ENCODE measurements at places on chromosomes 7 and 10.

DNA sequence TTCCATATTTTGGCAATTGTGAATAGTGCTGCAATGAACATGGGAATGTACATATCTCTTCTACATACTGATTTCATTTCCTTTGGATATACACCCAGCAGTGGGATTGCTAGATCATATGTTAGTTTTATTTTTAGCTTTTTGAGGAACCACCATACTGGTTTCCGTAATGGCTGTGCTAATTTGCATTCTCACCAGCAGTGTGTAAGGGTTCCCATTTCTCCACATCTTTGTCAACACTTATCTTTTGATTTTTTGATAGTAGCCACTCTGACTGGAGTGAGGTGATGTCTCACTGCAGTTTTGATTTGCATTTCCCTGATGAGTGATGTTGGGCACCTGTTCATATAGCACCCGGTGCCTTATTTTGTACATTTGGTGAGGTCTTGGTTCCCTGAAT is 519.6 kb downstream of the REEP3 start:
- DNase-seq, result no peak

GRCh38 chr10:63268149-63268797 is 135.1 kb downstream of the NRBF2 start:
- no peak for DNase-seq

DNA sequence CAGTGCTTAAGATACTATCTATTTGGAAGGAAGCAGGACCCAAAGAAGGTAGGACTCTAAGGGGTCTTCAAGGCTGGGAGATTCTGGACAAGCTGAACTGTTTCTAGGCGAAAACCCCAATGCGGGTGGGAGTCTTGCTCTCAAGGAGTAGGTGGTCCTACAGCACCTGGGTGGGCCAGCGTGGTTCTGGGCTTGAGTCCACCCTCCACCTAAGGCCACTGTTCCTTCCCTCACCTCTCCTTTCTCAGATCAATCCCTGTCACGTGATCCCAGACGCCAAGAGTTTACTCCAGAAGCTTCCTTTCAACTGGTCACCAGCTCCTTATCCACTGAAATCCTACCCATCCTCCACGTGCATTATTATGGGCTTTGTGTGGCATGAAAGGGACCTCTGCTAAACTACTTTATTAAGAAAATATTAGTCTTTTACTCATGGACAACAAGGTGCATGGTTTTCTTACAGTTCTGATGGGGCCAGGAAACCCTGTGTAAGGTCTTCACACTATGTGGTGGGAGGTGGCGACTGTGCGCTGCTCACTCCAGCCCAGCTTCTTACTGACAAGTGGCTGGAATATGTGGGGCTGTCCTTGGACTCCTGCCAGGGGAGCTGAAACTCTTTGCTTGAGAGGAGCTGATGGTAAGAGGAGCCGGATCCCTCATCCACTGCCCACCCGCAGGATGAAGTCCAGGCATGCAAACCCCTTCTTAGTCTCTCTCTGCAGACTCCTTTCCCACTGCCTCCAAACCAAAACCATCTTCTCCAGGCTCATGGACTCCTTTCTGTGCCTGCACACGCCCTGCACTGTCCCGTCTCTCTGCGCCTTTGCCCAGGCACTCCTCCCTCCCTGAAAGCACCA is 1.6 kb downstream of the ZNF746 start:
- no peak for DNase-seq

GRCh38 chr10:67211680-67212079 is 285.8 kb downstream of the LRRTM3 start:
- DNase-seq, result no peak

- no peak for DNase-seq
These were observed 21.6 kb upstream of the FAM180A start for GRCh38 chr7:135770139-135770710.

GRCh38 chr7:134916171-134916883 is 70.0 kb upstream of the AGBL3 start:
- DNase-seq, result no peak

- DNase-seq, result no peak
These were observed 226.4 kb upstream of the KLF14 start for GRCh38 chr7:130960208-130960988.

GRCh38 chr10:115772606-115773005 is 500.4 kb downstream of the GFRA1 start:
- no peak for DNase-seq

GRCh38 chr10:86400705-86401587 is 34.4 kb upstream of the GRID1 start:
- DNase-seq, result peak; percentile 51

- peak; percentile 25 for DNase-seq
These were observed 5.7 kb upstream of the ZYX start for GRCh38 chr7:143375298-143376034.

DNA sequence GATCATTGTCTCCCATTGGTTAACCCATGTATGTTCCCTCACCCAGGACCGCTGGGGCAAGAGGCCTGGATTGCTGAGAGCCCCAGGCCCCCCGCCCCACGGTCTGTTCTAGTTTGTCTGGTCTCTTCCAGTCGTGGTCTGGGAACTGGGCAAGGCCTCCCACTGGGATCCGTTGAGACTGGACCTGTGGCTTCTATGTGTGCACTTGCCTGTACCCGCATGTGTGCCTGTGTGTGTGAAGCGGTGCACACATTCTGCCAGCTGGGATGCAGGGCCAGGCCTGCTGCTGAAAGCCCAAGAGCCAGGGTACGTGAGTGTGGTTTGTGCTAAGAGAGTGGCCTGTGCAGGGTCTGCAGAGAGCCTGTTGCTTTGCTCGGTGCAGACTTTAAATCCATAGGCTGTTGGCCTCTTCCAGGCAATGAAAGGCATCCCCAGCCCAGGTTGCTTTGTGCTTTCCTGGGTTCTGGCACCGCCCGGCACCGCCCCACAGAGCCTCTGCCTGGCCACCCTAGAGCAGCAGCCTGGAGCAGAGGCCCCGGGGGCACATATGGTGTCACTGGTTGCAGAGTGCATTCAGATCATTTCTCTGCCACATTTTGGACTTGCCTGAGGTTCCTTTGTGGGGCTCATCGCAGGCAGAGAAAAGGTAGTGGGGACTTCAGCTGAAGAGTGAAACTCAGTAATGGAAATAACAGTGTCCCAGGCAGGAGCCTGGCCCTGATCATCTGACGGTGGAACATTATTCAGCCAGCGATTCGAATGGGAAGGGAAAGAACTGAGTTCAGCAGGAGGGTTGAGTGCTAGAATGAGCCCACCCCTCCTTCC is 215.5 kb downstream of the GLRX3 start:
- DNase-seq, result no peak

GRCh38 chr7:39644170-39644569 is 20.8 kb downstream of the RALA start:
- DNase-seq, result no peak

DNA sequence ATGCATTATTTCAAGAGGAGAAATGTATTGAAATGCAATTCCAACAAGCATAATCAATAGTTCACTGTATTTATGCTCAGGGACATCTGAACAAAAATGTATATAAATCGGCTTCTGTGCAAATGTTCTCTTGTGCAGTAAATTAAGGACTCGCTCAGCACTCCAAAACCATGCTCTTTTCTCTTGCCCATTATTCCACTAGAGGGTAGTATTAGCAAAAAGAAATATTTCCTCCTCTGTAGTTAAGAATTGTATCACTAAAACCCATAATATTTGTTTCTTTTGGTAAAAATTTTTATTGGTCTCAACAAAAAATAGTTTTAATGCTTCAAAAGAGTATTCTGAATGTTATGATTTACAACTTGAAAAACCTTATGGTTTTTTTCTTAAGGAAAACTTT is 803.1 kb downstream of the PCDH15 start:
- no peak for DNase-seq

- DNase-seq, result no peak
These were observed 12.9 kb downstream of the MMRN2 start for GRCh38 chr10:86944471-86944870.

GRCh38 chr7:85750454-85750949 is 563.6 kb upstream of the SEMA3D start:
- no peak for DNase-seq

DNA sequence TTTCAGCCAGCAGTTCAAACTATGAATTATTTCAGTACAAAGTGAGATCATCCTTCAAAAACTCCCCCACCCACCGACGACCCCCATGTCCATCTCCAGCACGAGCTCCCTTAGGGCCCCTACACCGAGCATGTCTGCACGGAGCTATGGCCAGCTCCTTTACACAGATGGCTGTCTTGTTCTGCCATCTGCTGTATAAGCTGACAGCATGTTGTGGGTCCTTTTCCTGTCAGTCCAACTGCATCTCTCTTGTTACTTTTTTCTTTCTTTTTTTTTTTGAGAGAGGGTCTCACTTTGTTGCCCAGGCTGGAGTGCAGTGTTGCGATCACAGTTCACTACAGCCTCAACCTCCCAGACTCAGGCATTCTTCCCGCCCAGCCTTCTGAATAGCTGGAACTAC is 21.6 kb downstream of the NPC1L1 start:
- DNase-seq, result no peak

GRCh38 chr7:24501443-24502134 is 71.7 kb upstream of the PALS2 start:
- DNase-seq, result no peak

GRCh38 chr10:60197206-60197605 is 192.5 kb downstream of the ANK3 start:
- no peak for DNase-seq

GRCh38 chr10:11036424-11037011 is 18.8 kb downstream of the CELF2 start:
- DNase-seq, result no peak

DNA sequence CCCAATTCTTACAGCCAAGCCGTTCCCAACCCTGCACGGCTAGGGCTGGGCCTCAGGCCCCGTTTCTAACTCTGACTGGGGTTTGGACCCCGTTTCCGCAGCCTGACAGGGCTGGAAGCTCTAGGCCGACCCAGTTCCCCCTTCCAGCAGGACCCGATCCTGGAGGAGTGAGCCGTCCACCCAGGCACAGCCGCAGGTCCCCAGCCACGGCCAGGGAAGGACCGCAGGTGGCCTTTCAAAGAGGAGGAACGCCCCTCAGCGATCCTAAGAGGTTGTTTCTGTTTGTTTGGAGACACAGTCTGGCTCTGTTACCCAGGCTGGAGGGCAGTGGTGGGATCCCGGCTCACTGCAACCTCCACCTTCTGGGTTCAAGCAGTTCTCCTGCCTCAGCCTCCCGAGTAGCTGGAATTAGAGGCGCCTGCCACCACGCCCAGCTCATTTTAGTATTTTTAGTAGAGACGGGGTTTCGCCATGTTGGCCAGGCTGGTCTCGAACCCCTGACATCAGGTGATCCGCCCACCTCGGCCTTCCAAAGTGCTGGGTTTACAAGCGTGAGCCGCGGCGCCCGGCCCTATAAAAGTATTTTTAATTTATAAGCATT is 778 bp upstream of the GET4 start:
- DNase-seq, result no peak

DNA sequence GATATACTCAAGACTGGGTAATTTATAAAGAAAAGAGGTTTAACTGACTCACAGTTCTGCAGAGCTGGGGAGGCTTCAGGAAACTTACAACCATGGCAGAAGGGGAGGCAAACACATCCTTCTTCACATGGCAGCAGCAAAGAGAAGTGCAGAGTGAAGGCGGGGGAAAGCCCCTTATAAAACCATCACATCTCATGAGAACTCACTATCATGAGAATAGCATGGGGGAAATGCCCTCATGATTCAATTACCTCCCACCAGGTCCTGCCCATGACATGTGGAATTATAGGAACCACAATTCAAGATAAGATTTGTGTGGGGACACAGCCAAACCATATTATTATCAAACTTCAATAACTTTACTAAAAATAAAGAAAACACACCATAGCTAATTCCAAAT is 30.4 kb upstream of the JAZF1 start:
- no peak for DNase-seq

GRCh38 chr7:39353615-39354376 is 212.4 kb upstream of the YAE1 start:
- no peak for DNase-seq

GRCh38 chr7:995571-995970 is 12.6 kb downstream of the CYP2W1 start:
- no peak for DNase-seq

DNA sequence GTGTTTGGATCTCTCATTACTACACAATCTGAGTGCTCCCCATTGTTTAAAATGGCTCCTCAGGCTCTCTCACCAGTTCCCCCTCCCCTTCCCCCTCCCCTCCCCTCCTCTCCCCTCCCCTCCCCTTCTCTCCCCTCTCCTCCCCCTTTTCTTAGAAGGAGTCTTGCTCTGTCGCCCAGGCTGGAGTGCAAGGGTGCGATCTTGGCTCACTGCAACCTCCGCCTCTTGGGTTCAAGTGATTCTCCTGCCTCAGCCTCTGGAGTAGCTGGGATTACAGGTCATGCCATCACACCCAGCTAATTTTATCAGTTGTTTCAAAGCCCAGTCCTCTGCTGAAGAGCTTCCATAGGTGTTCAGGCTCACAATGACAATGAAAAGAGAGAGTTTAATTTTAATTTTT is 3.6 kb upstream of the CCAR1 start:
- no peak for DNase-seq

- DNase-seq, result peak; percentile 10
These were observed 48.2 kb downstream of the COL26A1 start for GRCh38 chr7:101410743-101411507.

DNA sequence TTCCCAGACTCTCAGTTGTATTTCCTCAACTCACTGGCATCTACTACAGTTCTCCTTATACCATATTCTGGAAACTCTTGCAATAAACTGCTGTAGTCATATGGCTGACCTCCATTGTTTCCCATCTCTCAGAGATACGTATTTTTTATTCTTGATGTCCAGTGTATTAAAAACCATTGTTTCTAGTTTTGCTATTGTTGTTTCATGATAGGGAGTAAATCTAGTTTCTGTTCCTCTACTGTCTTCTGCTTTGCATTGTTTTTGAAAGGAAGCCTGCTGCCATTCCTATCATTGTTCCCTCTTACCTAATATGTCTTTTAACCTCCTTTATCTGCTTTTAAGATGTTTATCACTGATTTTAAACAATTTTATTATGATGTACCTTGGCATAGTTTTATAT is 255.0 kb downstream of the ADK start:
- DNase-seq, result no peak

DNA sequence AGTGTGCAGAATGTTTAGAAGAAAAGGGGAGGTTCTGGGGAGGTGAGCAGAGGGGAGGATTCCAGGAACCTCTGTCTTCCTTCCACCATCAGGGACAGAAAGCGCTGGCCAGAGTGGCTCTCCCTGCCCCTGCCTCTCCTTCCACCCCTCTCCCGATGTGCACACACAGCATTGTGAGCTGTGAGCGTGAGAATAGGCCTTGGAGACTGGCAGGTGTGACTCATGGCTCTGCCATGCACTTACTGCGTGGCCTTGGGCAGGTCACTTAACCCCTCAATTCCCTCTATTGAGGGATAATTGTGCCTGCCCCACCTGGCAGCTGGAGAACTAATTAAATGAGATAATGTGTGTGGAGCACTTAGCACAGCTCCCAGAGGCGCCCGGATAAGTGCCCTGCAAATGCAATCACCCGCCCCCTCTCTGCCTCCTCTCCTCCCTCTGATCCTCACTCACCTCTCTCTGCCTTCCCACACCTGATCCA is 115.4 kb downstream of the ZMIZ1 start:
- DNase-seq, result no peak

DNA sequence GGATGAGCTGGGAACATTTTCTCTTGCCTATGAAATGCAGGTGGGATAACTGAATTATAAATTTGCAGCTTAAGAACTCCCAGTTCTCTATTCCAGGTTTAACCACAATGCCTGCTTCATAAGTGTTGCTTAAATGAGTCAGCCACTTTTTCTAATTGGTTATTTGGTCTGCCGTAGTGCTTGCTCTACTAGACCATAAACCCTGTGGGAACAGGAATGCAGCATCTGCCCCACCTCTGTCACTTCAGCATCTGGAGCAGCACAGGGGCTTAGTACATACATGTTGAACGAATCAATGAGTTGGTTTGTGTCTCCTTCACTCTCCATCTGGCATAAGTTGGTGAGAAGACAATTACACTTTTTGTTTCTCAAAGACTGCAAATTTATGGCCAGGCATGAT is 95.2 kb upstream of the PTER start:
- DNase-seq, result no peak

GRCh38 chr7:43586251-43586900 is 3.5 kb downstream of the STK17A start:
- DNase-seq, result no peak

All from activated T-helper 1 cell treated with Interleukin-2 at 50 U/mL for 16 hours (primary cell).